Non-pigmented ciliary epithelial cell (primary cell): ENCODE measurements at places on chromosomes 4 and X.

- peak; percentile 35 for DNase-seq
Measured at GRCh38 chrX:70166601-70167590, 10.4 kb upstream of the DGAT2L6 start.

- no peak for DNase-seq
Measured at GRCh38 chrX:17682259-17682658, 55.0 kb upstream of the SCML1 start.

GRCh38 chrX:120452131-120452530, 17.0 kb downstream of the LAMP2 start:
- no peak for DNase-seq

- DNase-seq = no peak
Measured at GRCh38 chr4:26809811-26810210, 50.8 kb upstream of the STIM2 start.

GRCh38 chr4:140856621-140857062, 100.5 kb upstream of the TBC1D9 start:
- peak; percentile 31 for DNase-seq

- no peak for DNase-seq
Measured at GRCh38 chrX:103691059-103691458, 4.6 kb upstream of the MORF4L2 start.

- no peak for DNase-seq
Measured at GRCh38 chr4:4533461-4534169, 8.2 kb downstream of the STX18 start.

- DNase-seq = no peak
Measured at GRCh38 chr4:7717946-7718490, 221.6 kb downstream of the AFAP1 start.

DNA sequence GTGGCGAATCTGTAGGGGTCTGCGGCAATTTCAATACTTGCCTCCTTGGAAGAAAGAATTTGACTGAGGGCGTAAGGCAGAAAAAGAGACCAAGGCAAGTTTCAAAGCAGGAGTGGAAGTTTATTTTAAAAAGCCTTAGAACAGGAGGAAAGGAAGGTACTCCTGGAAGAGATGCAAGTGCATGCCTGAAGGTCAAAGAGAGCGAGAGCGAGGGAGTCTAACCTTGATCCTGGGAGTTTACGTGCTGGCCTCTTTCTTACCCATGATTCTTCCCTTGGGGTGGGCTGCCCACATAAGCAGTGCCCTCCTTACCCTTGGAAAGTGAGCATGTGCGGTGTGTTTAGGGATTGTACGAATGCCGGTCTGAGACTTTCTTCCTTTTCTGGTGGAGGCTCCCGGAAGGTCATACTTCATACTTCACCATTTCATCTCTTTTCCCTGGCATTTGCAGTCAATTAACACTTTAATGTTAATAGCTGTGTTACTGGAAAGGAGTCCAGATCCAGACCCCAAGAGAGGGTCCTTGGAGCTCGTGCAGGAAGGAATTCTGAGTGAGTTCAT, 40.0 kb downstream of the ARSD start:
- DNase-seq = no peak

GRCh38 chr4:108024878-108025165, 35.1 kb downstream of the HADH start:
- no peak for DNase-seq

GRCh38 chr4:17362430-17362829, 149.5 kb downstream of the QDPR start:
- DNase-seq = no peak

DNA sequence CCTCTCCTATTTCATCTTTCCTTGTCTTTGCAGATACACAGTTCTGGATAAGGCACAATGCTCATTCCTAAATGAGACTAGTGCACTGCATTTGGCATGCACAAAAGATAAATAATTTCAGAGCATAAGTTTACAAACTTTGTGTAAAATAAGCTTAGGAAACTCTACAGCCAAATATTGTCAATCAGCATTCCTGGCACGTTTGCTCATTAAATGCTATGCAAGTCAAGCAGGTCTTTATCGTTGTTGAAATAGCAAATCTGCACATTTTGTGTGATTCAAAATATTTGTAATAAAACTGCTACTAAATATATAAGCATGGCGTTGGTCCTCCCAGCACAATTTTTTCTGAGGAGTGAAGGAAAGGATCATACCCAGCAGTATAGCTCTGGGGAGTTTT, 322.1 kb upstream of the NOCT start:
- DNase-seq = no peak

DNA sequence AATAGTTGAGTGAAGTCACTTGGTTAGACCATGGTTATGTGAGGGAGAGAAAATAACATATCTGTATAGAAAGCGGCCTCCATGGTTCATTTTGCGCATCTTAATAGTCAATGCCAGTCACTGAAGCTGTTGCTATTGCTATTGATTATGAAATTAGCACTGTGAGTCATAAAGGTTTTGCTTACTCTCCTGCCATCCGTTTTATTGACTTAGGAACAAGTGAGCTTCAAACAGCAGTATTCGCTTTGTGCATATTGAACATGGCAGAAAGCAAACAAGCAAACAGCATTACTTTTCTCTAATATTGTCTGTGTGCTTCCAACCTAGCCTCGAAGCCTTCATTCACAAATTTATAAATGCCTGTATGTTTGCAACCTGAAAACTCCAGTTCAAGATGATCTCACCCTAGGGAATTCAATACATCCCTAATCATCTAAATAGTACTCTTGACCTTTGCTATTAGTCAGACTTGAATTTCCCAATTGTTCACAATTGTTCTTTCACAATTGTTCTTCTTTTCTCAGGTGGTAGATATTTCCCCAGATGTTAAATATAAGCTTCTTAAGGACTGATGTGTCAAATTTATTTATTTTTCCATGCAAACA, 55.9 kb upstream of the GABRA2 start:
- no peak for DNase-seq

- peak; percentile 69 for DNase-seq
Measured at GRCh38 chr4:158814636-158815330, 46.0 kb downstream of the FNIP2 start.

- DNase-seq = no peak
Measured at GRCh38 chr4:153383131-153383530, 38.6 kb downstream of the MND1 start.

DNA sequence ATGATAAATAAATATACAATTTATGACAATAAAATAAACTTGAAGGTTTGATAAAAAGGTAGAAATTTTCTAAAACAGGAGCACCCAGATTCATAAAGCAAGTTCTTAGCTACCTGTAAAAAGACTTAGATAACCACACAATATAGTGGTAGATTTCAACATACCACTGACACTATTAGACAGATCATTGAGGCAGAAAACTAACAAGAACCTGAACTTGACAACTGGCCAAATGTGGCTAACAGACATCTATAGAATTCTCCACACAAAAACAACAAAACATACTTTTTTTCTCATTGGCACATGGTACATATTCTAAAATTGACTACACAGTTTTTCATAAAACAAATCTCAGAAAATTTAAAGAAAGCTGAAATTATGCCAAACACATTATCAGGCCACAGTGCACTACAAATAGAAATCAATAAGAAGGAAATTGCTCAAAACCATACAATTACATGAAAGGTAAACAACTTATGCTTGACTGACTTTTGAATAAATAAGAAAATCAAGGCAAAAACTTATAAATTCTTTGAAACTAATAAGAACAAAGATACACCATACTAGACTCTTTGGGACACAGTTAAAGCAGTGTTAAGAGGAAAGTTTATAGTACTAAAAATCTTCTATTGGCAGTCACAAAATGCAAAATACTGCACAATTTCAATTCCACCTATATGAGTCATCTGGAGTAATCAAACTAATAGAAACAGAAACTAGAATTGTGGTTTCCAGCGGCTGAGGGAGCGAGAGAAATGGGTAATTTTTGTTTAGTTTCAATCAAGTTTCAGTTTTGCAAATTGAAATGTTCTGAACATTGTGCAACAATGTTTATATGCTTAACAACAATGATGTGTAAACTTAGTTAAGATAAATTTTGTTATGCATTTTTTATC, 925.6 kb downstream of the SH3BGRL start:
- DNase-seq = no peak

DNA sequence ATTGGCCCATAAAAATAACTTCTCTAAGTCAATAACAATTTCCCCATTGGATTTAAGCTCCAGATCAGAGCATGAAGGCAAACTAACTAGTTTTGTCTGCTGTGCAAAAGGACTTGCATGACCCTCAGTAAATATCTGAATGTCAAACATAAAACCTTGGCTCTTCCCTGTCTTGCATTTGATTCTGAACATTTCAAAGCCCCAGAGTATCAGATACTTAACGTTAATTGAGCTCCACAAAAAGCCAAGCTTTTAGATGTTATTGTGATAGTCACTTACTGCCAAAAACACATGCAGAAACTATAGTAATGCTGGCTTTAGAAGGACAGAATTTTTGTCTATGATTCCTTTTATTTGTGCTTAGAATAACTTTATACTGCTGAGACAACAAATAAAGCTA, 664.2 kb downstream of the ADGRL3 start:
- DNase-seq = no peak

GRCh38 chr4:6999172-7000086, 43.7 kb upstream of the TADA2B start:
- no peak for DNase-seq

GRCh38 chr4:24582235-24582832, 2.0 kb downstream of the DHX15 start:
- DNase-seq = no peak

DNA sequence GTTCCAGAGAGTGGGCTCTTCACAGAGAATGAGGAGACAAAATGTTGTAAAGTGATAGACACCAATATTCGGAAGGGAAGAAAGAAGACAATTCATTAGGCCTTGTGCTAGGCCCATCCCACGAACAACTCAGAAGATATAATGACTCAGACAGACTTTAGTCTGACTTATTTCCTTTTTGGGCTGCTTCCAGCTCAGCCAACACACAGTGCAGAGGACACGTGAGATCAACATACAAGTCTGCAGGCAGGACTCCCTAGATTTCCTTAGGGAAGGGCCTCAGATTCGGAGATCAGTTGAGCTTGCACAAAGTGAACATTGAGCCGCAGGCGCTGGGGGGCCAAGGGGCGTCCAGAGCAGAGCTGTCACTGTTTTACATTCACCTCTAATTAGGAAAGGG, 290.7 kb upstream of the TENM3 start:
- peak; percentile 88 for DNase-seq

GRCh38 chr4:152729466-152729865, 49.7 kb upstream of the TMEM154 start:
- DNase-seq = no peak

DNA sequence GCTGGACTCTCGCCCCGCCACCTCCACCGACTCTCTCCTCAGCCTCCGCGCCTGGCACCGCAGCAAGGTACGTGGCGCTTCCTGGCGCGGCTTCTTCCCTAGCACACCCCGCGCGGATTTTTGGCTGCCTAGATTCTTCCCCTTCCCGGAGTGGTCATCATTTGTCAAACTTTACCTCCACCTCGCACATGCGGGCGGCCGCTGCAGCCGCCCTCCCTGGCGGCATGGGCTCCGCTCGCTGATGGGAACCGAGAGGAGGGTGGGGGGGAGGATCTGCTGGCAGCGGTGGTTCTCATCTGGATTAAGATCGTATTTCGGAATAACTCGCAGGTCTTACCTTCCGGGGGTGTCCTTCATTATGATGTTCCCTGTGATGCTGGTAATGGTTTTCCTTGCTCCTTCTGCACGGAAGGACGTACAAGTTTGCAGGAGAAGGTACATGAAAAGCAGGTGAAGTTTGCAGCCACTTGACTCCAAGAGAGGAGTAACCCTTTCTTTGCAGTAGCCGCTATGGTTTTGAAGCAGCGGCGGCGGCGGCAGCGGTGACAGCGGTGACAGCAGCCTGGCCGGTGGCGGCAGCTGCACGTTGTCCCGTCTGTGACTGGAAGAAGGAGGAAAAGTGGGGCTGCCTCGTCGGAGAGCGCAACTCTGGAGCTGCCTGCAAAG, 2183.9 kb upstream of the TENM3 start:
- no peak for DNase-seq

DNA sequence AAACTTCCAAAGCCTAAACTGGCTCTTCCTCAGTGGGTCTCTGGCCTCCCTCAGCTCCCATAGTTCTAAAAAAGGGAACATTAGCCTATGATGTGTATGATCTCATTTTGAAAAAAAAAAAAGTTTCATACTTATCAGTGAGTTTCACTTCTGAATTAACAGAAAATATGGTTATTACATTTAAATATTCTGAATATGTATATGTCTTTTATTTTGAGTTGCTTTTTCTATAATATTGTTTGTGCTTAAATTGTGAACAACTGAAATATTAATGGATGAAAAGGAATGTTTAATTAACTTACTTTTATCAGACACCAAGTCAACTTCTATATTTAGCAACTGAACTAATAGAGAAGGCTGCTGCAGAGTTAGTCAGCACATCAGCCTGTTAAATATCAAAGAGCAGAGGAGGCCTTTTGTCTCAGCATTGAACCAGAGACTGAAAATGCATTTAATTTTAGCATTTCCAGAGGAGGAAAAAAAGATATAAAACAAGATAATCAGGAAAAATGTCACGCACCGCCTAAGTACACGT, 20.4 kb upstream of the FHL1 start:
- DNase-seq = peak; percentile 3

GRCh38 chr4:143617994-143618679, 82.3 kb downstream of the FREM3 start:
- DNase-seq = no peak

DNA sequence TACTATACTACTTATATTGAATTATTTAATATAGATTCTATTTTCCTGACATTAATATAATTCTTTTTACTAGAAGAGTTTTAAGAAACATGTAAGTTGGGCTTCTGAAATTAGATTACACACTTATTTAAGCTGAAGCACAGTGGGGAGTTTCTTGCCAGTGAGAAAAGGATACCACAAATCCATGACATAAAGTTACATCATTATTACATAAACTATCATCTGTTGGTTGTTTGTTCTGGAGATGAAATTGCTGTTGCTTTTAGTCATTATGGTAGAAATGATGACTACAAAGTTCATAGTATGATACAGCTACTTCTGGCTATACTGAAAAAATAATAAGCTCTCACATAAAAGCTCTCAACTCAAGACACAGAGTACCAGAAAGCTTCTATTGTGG, 880.4 kb downstream of the PCDH18 start:
- no peak for DNase-seq

DNA sequence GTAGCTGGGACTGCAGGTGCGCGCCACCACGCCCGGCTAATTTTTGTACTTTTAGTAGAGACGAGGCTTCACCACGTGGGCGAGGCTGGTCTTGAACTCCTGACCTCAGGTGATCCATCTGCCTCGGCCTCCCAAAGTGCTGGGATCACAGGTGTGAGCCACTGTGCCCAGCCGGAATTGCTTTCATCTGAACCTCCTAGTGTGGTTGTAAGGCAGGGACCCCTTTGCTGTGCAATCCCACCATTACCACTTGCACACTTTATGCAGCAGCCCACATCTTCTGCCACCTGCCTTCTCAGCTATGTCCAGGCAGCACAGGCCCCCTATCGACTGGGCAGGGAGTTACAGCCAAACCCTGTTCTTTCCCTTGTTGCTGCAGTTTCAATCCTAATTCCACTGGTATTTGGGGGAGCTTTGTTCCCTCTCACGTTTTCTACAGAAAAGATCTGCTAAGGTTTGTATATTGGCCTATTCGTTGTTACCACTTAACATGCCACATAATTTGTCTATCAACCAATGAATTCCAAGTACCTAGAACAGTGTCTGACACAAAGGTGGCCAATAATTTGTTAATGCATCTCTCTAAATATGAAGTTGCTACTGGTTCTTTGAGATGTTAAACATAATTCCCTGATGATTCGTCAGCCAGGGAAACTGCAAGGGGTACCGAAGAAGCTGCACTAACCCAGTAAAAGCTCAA, 6.5 kb downstream of the RPL39 start:
- DNase-seq = no peak
